Activated CD8-positive, alpha-beta T cell treated with anti-CD3 and anti-CD28 coated beads, Interleukin-2, amount 10 ng/mL, durations not matched to agents 7 days and 5 days (primary cell): ENCODE measurements at places on chromosomes 7 and 10.

- DNase-seq, result peak; percentile 55
Observed at GRCh38 chr10:72087392-72087968, 871 bp downstream of the SPOCK2 start.

GRCh38 chr10:44478040-44478439 lies 93.1 kb upstream of the CXCL12 start:
- DNase-seq, result no peak

DNA sequence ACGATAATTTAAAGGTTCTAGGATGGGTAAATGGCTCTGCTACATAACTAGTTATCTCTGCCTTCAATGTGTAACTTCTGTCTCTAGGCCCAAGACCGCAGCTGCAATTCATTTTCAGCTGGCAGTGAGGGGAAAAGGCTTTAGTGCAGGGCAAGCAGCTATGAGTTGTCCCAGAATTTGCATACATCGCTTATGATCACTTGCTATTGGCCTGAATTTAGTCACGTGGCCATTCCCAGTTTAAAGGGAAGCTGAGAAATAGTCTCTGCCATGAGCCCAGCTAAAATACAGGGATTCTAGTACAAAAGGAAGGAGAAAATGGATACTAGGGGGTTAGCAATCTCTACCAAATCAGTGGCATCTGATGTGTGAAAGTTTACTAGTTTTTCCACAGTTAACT lies 145.8 kb upstream of the IMMP2L start:
- no peak for DNase-seq

- no peak for DNase-seq
Observed at GRCh38 chr7:84801396-84801795, 385.5 kb downstream of the SEMA3D start.

DNA sequence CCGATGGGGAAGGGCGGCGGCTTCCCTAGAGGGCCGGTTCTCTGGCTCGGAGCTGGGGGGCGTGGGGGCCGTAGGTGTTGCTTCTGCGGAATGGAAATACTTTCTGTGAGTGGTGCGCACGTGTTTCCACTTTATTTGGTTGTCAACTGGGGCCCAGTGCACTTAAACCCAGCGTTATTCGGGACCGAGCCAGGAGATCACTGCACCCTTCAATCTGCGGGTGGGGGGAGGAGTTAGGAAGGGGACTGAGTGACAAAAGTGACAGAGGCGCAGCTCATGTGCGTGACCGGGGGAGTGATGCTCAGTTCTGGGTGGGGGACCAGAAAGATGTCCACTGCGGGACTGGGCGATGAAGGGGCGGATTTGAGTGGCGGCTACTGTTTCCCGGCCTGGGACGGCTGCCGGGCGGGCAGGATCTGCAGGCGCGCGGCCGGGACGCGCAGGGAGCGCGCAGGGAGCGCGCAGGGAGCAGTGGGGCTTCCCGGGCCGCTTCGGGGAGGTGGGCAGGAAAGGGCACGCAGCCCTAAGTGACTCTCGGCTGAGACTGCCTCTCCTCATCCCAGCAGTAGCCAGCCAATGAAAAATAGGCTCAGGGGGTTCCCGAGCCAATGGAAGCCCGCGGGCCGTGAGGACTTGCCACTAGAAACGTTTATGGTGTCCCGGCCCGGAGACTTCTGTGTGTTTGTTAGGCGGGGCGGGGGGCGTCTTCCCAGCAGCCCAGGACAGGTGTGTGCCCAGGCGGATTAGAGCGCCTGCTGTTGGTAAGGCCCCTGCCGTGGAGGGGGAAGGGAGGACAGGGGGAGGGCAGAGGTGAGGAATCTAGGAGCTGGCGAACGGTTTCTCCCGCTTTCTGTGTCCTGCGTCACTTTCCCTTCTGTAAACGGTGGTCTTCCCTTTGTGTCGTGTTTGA lies 54.3 kb upstream of the KDM7A start:
- DNase-seq, result peak; percentile 66

DNA sequence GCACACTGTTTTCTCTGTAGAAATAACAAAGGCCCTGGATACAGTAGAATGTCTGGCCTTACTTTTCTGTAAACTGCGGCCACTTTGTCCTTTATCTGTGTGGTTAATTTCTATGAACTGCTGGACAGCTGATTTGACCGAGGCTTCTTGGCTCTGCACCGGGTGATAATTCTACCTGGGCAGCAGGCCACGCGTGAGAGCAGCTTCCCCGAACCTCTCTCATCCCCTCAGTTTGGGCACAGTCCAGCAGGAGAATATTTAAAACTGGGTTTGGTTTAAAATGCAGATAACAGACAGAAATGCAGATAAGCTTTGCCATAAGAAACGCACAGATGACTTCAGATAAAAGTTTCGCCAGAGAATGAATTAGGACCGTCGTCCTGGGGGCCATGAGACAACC lies 81.0 kb downstream of the CELF2 start:
- DNase-seq, result no peak
